ENCODE measurements at places on chromosomes 5 and 9. TPM values are rescaled to one million over a fixed set of nuclear protein-coding genes. Genes with fewer than 3 reads are reported as not detected.

The COL15A1 gene
- total RNA-seq, result 104 TPM

The DIRAS2 gene
- total RNA-seq, result 0.33 TPM

The SAXO1 gene
- under 0.01 TPM for total RNA-seq

The ADGRD2 gene
- total RNA-seq, result not detected

The TUSC1 gene
- total RNA-seq, result 17.7 TPM

The ASTN2 gene
- 2.9 TPM for total RNA-seq

The FST gene
- total RNA-seq, result 3.0 TPM

The CANX gene
- 278 TPM for total RNA-seq

The RGP1 gene
- total RNA-seq, result 13.6 TPM

The ACTBL2 gene
- not detected for total RNA-seq

The GLIPR2 gene
- total RNA-seq, result 71.3 TPM

The NPR3 gene
- total RNA-seq, result 11.4 TPM

The NIPAL4 gene
- 2.8 TPM for total RNA-seq

The GRM6 gene
- not detected for total RNA-seq

The GRXCR2 gene
- total RNA-seq, result not detected

The FOXD4L6 gene
- total RNA-seq, result not detected

The CACFD1 gene
- 8.6 TPM for total RNA-seq

The CCL28 gene
- total RNA-seq, result 0.49 TPM

The UHRF2 gene
- total RNA-seq, result 55.6 TPM

The DAB2 gene
- total RNA-seq, result 58.2 TPM

The ANKRD34B gene
- total RNA-seq, result not detected
